Osteoblast (primary cell): ENCODE measurements at places on chromosomes 2 and 18. TPM values are rescaled to one million over a fixed set of nuclear protein-coding genes. Genes with fewer than 3 reads are reported as not detected.

GRCh38 chr2:151841047-151841424 is 12.8 kb upstream of the ARL5A start:
- no peak for DNase-seq

- no peak for DNase-seq
Observed at GRCh38 chr2:6896930-6897759, 19.6 kb downstream of the RSAD2 start.

- no peak for DNase-seq
Observed at GRCh38 chr2:121021685-121022084, 263.3 kb downstream of the TFCP2L1 start.

GRCh38 chr2:46350029-46350689 is 53.0 kb downstream of the EPAS1 start:
- no peak for DNase-seq

DNA sequence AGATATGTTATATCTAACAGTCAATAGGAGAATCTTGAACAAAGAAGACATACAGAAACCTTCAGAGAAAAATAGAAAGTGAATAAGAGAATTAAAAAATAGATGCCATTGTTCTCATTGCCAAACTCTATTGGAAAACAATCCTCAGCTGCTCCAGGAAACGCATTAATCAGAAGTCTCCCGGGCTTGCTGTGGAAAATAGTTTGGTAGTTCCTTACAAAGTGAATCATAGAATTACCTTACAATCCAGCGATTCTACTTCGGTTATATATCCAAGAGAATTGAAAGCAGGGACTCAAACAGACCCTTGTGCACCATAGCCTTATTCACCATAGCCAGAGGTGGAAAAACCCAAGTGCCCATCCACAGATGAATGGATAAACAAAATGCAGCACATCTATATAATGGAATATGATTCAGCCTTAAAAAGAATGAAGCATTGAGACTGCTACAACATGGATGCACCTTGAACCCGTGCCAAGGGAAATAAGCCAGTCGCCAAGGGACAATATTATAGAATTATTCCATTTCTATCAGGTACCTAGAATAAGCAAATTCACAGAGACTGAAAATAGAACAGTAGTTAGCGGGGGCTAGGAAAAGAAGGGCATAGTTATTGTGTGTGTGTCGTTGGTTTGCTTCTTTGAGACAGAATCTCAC is 21.9 kb upstream of the CHRNA1 start:
- DNase-seq: no peak

- no peak for DNase-seq
Observed at GRCh38 chr2:199395311-199395710, 62.4 kb downstream of the SATB2 start.

DNA sequence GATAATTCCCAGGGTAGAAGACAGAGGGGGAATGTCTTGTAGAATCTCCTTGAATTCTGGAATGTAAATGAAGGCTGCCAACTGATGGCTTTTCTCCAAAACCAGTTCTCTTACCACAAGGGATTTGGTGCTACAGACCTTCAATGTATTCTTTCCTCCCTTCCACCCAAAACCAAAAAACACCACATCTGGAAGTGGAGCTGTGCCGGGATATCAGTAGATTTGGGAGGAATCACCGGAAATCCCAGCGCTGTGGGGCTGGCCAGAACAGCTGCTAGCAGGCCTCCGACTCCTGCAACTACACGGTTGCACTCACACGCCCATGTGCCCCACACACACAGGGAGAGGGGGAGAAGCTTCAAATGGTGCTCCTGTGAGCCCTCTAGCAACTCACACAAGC is 45.7 kb downstream of the RPL31 start:
- DNase-seq: peak; percentile 75

GRCh38 chr2:70897203-70897976 is 38.3 kb upstream of the ATP6V1B1 start:
- no peak for DNase-seq

DNA sequence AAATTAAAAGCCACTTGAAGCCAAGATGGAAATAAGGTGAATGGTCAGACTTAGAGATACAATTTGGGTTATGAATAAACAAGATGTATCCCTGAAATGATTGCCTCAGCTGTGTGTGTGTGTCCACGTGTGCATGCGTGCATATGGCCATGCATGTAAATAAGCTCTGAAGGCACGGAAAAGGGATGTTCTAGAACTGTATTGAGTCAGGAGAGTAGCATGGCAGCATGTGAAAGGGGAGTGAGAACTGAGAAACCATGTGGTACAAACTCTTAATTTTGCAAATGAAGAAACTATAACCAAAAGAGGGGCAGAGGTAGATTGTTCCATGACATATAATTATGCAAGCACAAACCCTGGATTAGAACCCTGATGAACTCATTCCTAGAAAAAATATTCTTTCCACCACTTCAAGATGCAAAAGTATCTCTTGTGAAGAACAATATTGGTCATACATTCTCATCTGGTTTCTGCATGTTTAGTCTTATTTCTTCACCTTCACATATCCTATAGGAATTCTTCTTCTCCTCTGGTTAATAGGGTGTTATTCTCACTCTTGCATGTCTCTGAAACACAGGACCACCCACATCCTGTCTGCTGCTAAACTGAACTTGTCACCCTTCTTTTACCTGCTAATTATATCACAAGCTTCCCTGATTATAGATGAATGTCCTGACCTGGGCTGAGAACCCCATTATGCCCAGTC is 455.8 kb downstream of the SETBP1 start:
- DNase-seq: peak; percentile 3

GRCh38 chr2:147049957-147050356 is 794.9 kb upstream of the ACVR2A start:
- no peak for DNase-seq

DNA sequence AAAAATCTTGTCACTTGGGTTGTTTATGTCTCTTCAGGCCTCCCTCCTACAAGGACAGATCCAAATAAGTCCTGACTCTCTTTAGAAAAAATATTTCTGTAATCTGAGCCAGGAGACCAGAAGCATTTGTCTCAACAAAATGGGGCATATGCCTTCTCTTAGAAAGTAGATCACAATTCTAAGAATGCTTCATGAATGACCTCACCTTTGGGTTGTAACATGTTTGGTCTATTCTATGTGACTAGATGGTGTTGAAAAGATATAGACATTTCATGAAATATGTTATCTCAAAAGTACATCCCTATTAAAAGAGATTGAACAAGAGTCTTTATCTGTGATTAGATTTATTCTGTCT is 159.0 kb upstream of the SETBP1 start:
- no peak for DNase-seq

DNA sequence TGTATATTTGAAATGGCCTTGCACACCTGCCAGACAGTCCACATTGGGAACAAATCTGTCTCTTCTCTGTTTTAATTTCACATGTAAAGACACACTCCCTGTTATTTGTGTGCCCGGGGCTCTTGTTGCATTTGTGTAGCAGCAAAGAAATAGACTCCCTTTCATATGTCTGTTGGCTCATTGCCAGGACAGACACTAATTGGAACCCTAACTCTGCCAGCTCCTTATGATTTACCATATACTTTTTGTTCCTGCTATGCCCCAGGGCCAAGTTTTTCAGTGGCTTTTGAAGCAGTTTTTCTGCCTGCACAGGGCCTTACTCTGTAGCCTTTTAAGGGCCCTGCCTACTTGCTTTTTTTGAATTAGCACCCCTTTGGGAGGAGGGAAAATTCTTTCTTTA is 396.9 kb downstream of the DLGAP1 start:
- no peak for DNase-seq

GRCh38 chr18:57797209-57797651 is 5.9 kb downstream of the ATP8B1 start:
- DNase-seq: peak; percentile 77

DNA sequence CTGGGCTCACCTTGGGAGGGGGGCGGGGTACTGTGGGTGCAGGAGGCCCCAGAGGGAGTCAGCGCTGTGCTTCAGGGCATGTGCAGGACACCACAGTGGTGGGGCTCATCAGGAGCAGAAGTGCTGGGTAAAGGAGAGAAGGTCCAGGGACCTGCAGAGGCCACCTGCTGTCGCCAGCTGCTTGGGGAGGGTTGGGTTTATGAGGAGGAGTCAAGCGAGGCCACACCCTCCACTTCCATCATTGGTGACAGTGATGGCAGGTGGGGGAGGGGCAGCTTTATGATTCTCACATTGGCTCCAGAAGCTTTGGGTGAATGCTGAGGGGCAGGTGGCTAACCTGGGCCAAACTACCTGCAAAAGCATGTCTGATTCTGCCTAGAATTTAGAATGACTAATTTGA is 392.6 kb downstream of the HRH4 start:
- DNase-seq: no peak

- DNase-seq: no peak
Observed at GRCh38 chr18:56097621-56098020, 509.6 kb upstream of the TCF4 start.

- DNase-seq: no peak
Observed at GRCh38 chr2:27082773-27083409, 3.7 kb upstream of the KHK start.

- no peak for DNase-seq
Observed at GRCh38 chr2:126902859-126903258, 4.2 kb downstream of the TEX51 start.

DNA sequence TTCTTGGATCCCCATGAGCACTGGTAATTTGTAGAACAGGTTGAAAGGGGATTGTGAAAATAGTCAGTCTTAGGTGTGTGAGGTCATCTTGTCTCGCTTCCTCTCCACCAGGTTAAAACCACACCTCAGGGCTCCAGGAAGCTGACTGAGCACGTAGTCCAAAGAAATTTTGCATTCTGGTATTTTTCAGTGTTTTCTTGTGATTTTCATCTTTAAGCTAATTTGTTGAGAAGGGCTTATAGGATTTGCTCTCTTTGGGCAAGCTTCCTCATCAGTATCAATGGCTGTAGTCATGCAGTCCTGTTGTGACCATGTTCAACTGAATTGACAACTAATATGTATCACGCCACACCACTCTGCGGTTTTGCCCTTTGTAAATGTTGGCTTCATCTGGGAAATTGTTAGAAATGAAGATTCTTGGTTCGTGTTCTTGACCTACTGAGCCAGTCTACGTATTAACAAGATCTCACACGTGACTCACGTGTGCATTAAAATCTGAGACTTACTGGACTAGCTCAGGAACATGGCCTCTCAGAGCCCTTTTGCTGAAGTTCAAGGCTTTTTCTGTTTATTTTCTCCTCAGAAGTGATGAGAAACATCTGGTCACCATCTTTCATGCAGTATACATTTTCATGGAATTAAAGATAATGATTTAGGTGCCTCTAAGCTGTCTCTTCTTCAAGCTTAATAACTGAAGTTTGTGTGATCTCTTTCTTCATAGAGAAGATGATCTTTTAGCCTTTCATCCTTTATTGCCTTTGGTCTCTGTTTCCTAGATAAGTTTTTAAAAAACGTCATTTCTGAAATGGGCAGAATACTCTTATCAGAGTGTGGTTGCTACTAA is 32.8 kb downstream of the FMNL2 start:
- DNase-seq: no peak

DNA sequence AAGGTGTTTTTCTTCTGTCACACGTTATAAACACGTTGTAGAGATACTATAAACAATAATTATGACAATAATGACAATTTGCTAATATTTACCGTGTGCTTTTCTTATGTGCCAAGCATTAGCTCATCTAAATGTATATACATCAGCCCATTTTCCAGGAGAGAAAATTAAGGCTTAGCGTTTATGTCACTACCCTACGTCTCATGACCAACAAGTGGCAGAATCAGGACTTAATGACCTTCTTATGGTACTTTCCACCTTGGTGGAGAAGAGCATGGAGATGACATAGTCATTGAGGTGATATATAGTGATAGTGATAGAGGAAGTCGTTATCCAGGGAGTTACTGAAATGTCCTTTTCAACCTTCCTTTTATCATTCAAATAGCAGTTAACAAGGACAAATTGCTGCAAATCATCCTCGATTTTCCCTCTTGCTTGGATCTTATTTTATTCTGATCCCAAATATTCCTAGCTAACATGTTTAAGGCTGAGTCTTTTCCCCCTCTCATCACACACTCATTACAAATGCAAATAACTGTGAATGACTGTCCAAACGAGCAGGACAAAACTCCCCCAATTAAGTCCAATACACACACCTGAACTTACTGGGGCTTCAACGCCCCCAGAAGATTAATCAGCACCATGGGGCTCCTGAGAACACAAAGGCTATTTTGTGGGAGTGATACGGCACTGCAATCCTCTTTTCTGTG is 27.3 kb downstream of the SPRED2 start:
- no peak for DNase-seq

- no peak for DNase-seq
Observed at GRCh38 chr2:199405241-199405640, 52.5 kb downstream of the SATB2 start.

GRCh38 chr2:46248171-46248570 is 49.0 kb upstream of the EPAS1 start:
- no peak for DNase-seq

- DNase-seq: no peak
Observed at GRCh38 chr18:45571714-45572113, 43.6 kb upstream of the SLC14A2 start.

DNA sequence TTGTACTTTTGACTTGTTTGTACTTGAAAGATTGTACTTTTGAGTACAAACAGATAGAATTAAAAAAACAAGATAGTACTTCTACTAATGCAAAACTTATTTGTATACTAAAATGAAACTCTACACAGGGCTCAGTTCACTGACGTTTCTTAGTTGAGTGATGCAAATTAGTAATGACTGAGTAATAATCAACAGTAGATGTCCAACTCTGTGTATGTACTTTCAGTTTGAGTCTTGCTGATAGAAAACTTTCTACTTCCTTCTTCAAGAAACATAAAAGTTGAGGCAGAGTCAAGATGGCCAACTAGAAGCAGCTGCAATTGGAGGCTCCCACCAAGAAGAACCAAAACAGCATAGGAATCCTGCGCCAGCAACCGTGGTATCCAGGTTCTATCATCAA is 585.0 kb downstream of the NR4A2 start:
- no peak for DNase-seq

- no peak for DNase-seq
Observed at GRCh38 chr2:231347081-231347480, 48.4 kb upstream of the B3GNT7 start.

DNA sequence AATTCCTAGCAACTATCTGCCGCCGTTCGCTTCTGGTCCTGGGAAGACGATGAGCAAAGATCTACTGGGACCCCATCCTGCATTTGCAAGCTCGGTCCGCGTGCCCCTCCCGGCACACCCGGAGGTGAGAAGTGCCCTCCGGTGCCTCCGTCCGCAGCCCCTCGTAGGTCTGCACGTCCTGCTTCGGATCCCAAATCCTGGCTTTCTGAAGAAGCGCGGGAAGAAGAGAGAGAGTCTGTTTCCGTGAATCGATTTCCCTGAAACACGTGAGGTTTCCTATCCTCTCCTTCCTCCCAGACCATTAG is 5.0 kb upstream of the OSR1 start:
- DNase-seq: peak; percentile 69

KCNJ3 gene
- not detected in 2 replicates for total RNA-seq

CD8B2 gene
- not detected in 2 replicates for total RNA-seq

C2orf72 gene
- not detected in 2 replicates for total RNA-seq

CNGA3 gene
- total RNA-seq: 0.29 and 0.36 TPM in 2 replicates

RAB27B gene
- total RNA-seq: 55.7 and 99.0 TPM in 2 replicates

ALLC gene
- total RNA-seq: not detected in 2 replicates

FSHR gene
- 0.29 and 0.36 TPM in 2 replicates for total RNA-seq

SERPINB12 gene
- not detected in 2 replicates for total RNA-seq

GPR55 gene
- not detected in 2 replicates for total RNA-seq

CLIP4 gene
- 124 and 136 TPM in 2 replicates for total RNA-seq

WDR33 gene
- total RNA-seq: 25.7 and 29.8 TPM in 2 replicates

EGR4 gene
- not detected in 2 replicates for total RNA-seq

NYAP2 gene
- under 0.01 TPM in 1 of 2 replicates, not detected in the other for total RNA-seq

PROC gene
- 0.29 TPM in 1 of 2 replicates, not detected in the other for total RNA-seq

ERFE gene
- 0.88 and 1.8 TPM in 2 replicates for total RNA-seq

ALK gene
- under 0.01 and 0.29 TPM in 2 replicates for total RNA-seq

CRYGD gene
- total RNA-seq: not detected in 2 replicates

PPP1R1C gene
- total RNA-seq: 0.29 and 0.36 TPM in 2 replicates

EHD3 gene
- 16.3 and 17.4 TPM in 2 replicates for total RNA-seq

SPATA3 gene
- not detected in 2 replicates for total RNA-seq
